ENCODE measurements at places on chromosomes 6 and 20.

DNA sequence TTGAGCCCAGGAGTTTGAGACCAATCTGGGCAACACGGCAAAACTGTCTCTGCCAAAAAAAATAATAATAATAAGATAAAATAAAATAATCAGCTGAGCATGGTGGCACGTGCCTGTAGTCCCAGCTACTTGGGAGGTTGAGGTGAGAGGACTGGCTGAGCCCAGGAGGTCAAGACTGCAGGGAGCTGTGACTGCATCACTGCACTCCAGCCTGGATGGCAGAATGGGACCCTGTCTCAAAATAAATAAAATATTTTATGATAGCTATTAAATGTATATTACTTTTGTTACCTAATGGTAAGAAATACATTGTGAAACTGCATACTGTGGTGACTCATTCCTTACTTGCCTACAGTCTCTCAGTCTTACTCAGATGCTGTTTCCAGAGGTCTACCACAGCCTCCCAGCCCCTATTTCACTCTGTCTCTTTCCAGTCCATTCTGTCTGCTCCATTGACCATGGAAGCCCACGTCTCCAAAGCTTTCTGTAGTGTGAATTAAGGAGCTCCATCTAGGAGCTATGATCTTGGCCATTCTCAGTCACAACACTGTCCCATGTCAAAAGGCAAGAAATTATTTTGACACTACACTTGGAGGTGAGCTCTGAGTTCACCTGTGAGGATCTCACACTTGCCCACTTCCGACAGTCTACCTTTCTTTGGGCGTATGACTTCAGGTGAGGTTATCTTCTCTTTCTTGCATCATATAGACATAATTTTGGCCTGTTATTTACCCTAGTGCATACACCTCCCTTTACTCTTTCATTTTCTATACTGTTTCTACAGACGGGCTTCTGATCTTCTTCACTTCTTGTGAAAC lies 22.4 kb upstream of the SNX9 start:
- DNase-seq: peak; percentile 72

- no peak for DNase-seq
Measured at GRCh38 chr6:36374972-36375371, 12.5 kb downstream of the ETV7 start.

- no peak for DNase-seq
Measured at GRCh38 chr20:55333798-55334197, 671.5 kb downstream of the CBLN4 start.

DNA sequence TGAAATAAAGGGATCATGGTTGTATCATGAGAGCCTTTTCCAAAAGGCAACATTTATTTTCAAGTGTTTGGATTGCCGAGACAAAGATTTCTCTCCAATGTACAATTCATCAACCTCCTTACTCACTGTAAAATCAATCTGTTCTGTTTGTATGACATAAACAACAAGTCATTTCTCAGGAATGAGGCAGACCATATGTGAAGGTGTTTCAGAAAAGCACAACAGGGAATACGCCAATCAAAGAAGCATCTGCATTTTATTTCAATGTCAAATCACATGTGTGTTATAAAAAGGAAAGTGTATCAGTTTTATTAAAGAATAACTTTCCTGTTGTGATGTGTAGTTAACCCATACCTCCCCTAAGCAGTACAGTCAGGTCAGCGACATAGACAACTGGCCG lies 653.7 kb downstream of the TFAP2A start:
- DNase-seq: no peak

DNA sequence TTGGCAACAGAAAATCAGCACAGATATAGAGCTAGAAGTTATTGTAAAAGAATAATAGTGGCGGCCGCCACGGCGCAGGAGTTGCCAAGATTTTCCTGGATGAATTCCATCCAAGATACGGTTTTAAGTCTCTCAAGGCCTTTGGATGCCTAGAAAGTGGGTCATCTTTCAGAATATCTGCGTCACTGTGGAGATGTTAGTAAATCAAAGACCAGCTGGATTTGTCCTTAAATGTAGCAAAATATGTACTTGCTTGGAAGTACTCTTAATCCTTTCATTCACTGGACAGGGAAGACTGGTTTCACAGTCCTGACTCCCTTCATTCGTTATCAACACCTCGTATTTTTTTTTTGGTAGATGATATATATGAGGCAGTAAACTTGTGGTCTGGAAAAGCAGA lies 83.0 kb downstream of the SLC22A3 start:
- peak; percentile 87 for DNase-seq

GRCh38 chr6:121413879-121414278 lies 21.6 kb upstream of the GJA1 start:
- DNase-seq: no peak

- no peak for DNase-seq
Measured at GRCh38 chr6:109701221-109701620, 10.1 kb downstream of the FIG4 start.

DNA sequence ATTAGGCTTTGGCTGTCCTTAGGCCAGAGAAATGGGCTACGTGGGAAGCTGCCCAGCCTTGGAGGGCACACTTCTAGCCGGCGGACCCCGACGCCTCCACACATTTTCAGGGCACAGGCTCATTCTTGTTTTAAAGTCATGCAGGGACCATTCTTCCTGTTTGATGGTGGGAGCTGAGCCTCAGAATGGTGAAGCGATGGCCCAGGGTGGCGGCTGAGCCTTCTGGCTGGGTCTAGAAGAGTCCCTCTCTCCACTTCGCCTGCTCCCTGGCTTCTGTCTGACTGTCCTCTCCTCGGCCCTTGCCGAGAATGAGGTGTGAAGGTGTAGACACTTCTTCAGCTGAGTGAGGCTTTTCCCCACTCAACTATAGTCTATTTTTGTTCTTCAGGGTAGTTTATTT lies 114.4 kb downstream of the SULF2 start:
- no peak for DNase-seq

DNA sequence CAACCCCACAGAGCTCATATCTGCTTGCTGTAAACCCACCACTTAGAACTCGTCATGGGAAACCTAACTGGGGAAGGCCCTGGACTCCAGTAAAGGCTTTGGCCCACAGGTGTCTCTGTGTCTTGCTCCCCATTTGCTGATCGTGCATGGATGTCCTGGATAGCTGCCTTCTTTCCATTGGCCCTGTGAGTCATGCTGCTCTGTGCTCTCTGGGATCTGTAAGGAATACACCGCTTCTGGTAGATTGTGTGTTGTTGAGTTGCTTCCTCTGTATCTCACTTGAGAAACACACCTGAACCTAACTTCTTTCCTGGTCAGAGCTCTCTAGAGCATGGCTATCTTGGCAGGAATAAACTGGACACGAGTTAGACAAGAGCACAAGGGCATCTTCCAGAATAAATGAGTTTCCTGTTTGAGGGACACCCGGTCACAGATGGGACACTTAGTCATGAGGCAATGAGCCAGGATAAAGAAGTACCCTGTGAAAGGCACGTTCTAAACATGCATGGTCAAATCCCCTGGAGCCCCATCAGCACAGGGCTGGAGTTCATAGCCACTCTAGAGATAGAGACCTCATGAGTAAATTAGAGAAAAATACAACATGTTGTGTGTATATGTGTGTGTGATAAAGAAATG lies 99.6 kb upstream of the TMEM170B start:
- peak; percentile 40 for DNase-seq
